ENCODE measurements at places on chromosomes 1 and 21.

DNA sequence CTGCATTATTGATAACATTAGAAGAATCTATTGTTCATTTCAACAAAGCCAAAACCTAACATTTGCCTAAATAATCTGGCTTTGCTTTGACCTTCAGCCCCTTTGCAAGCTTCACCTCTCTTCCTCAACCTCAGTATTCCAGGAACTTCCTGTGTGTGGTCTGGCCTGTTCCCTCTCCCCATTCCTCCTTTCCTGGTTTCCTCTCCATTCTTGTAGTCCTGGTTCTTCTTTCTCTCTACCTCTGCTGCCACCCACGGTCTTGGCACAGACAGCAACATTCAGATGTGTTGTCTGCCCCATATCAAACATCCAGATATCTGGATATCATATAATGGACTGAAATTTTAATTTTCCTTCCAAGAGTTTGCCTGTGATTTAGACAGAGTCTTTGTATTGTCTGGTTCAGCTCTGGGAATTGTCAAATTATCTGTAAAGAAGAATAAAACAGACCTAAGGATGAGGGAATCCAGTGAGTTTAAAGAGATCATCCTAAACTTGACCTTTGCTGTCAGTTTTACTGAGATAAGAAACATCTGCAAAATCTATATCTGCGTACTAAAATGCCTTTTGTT is 148.1 kb upstream of the KCTD3 start:
- DNase-seq, result no peak

DNA sequence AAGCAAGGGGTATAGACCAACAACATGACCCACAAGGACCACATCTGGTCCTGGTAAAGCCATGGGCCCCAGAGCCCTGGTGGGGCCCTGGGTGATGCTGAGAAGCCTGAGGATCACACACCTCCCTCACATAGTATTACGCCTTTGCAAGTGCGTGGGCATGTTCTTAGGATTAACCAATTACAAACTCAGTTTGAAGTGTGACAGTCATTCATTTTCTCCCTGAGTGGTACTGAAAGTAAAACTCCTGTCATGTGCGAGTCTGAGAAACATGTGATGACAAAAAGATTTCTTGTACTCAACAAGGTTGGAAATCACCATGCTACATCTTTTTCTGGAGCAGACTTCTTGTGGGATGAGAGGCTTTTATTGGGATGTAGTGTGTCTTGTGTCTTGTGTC is 315.3 kb upstream of the DUSP10 start:
- DNase-seq, result no peak

DNA sequence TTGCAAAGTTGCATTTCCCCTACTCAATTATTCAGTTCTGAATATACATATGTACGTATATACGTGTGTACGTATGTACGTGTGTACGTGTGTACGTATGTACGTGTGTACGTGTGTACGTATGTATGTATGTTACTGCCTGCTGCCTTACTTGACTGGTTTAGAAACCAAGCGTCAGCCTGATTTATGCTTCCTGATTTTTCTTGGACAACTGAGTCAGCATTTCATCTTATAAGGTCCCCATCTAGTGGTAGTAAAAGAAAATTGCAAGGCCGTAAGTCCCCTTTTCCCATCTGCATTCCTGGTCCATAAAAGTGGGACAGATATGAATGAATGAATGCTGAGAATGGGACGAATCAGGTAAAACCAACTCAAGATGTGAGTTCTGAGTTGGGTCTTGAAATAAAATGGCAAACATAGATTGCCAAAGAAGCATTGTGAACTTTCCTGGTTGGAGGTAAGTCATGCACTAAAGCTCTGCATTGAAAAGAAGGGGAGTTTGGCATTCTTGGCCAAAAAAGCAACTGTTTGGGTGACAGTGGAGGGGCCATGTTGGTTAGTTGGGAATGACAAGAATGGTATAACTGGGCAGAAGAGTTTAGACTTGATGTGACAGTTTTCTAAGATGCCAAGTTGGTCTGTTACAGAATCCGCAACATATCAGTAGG is 76.4 kb upstream of the DNAH14 start:
- peak; percentile 42 for DNase-seq

DNA sequence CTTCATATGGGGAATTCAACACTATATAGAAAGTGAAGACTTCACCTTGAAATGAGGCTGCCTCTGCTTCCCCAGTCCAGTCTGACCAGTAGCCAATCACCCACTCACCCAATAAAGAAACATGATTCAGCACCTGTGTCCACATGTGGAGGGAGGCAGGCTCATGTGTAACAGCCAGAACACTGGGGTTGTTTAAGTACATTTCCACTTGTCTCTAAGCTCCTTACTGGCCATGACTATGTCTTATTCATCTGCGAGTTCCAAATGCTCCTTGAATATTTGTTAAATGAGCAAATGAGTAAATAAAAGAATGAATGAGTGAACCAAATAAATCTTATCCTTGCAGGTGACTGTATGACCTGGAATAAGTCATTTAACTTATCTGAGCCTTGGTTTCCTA is 100.1 kb downstream of the BRINP2 start:
- DNase-seq, result no peak

- no peak for DNase-seq
Measured at GRCh38 chr1:66761221-66761620, 9.0 kb downstream of the DYNLT5 start.

DNA sequence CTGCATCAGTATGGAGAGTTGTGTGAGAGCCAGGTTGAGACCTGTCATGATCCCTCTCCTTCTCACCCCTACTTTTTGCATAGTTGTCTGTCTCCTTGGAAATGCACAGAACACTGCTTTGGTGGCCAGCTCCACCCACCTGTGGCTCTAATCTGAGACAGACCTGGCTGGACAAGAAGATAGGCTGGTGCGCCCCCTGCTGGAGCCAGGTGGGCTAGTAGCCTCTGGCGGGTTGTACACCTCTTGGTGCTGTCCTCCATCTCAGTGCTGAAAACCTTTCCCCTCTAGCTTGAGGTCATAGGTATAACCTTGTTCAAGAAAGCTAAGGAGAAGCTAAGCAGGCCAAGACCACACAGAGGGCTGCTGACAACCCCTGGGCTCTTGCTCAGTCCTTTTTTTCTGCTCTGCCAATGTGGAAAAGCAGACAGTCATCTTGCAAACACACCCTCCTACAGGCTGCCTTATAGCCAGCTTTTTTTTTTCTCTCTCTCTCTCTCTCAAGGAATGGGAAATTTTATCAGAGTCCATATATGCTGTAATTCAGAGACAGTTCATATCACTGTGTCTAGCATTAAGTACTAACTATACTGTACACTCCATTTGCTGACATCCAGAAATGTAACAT is 58.8 kb upstream of the SPATA6 start:
- peak; percentile 69 for DNase-seq

DNA sequence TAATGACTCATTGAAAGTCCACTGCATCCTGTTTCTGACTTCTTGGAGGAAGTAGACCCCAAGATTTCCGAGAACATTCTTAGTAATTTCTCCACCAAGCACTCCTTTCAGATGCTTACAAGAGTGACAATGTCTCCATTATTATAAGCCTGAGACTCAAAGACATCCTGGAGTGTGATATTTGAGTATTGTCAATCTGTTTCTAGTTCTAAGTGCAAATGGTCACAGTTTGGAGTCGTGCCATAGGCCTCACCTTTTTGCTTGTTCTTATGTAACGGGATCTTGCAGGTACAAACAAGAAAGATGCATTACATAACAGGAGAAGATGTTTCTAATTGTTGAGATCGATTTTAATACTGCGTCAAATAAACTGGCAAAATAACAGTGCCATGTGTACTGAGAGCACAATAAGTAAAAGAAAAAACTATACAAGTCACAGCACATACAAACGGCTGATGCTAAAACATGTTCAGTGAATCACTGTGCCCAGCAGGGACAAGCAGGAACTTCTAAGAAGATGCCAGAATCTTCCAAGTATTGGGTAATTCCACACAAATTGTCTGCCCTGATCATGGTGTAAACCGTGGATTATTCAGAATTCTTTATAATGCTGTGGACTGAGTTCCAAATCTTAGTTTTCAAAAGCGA is 54.1 kb downstream of the CD2 start:
- DNase-seq, result no peak

- no peak for DNase-seq
Measured at GRCh38 chr1:224433701-224434672, 610 bp downstream of the WDR26 start.

DNA sequence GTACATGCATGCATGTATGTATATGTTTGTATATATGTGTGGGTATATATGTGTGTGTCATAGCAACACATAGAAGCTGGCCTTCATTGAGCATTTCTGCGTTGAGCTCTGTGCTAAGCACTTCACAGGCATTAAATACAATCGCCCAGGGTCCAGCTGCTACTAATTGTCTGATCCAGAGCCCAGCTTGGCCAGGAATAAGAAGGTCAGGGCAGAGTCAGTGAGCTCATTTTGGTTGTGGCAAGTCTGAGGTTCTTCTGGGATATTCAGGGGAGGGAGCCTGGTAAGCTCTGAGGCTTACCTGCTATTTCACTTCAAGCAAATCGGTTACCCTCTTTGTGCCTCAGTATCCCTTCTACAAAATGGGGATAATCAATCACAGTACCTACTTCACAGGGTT is 59.6 kb downstream of the FOXO6 start:
- no peak for DNase-seq

DNA sequence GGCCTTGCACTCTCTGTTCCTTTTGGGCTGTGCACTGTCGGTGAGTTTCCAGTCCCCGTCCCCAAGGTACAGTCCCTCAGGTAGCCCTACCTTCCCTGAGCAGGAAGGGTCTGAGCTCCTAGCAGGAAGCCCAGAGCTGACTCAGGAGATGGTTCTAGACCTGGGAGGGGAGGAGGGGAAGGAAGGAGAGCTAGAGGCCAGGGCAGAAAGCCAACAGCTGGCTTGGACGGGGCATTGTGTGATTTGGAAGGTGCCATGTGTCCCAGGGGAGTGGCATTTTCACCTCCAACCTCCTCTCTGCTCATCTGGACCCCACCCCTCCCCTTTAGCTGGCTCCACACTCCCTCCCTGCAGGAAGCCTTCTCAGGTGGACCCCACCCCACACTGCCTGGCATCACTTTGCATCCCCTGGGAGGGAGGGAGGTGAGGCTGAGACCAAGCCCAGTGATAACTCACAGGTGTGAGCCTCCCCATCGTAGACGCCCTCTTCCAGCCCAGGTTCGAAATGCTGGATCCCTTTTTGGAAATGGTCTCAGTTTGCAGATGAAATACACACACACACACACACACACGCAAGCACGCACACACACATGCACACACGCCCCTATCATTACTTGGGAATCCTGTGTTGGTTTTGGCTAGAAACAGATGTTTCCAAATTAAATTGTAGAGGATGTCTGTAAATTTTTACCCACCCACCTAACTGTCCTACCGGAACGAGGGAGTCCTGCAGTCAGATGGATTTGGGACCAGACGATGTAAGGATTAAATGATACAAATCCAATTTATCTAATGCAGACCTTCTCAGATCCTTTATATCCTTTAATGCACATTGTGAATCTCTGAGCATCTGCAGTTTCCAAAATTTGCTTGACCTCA is 19.7 kb upstream of the IFNLR1 start:
- DNase-seq, result no peak

GRCh38 chr1:208233978-208234377 is 10.2 kb downstream of the PLXNA2 start:
- DNase-seq, result no peak

DNA sequence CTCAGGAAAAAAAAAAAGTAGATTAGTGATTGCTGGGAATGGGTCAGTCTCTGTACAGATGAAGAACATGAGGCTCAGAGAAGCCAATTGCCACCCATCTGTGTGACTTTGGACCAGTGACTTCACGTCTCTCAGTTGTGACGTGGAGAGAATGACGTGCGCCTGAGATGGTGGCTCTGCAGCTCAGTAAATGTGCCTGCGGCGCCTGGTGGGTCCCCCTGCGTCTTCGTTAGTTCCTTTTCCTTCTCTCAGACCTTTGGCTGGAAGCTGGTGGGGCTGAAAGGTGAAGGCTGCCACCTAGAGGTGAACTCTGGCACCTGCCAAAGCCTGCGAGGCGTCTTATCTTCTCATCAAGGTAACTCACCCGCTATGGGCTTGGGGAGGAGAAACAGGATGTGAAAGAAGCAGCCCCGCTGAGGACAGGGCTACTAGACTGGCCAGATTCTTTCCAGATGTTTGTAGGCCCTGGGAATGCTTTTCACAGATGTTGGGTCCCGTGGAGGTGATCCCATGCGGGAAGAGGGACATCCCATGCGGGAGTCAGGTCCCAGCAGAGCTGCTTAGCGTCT is 8.7 kb upstream of the E2F2 start:
- DNase-seq, result peak; percentile 94

GRCh38 chr1:42035830-42036604 is 117.2 kb upstream of the GUCA2B start:
- peak; percentile 91 for DNase-seq

DNA sequence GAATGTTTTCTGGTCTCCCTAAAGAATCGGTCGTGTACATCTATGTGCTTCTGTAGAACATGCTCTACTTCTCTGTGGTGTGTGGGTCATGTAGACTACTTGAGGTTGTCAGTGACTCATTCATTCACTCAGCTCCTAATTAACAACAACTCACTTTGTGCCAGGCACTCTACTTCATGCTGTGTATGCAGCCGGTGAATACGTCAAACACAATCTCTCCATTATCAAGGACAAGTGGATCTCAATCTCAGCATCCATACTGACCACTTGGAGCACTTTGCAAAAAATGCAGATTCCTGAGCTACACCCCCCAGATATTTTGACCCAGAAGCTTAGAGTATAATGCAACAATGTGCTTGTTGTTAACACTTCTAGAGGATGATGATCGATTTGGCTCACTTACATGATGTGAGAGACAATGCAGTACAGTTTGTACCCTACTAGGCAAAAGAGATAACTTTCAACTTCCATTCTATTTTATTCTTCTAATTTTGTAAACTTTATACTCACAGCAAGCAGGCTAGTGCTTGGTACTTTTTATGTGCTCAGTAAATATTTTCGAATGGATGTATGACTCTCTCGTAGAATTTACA is 508.6 kb upstream of the ADAMTS5 start:
- no peak for DNase-seq

- no peak for DNase-seq
Measured at GRCh38 chr1:33190701-33191100, 8.9 kb upstream of the TRIM62 start.

GRCh38 chr1:211393203-211393602 is 66.6 kb downstream of the TRAF5 start:
- DNase-seq, result no peak

GRCh38 chr1:230938924-230939368 is 39.7 kb downstream of the TTC13 start:
- DNase-seq, result no peak

DNA sequence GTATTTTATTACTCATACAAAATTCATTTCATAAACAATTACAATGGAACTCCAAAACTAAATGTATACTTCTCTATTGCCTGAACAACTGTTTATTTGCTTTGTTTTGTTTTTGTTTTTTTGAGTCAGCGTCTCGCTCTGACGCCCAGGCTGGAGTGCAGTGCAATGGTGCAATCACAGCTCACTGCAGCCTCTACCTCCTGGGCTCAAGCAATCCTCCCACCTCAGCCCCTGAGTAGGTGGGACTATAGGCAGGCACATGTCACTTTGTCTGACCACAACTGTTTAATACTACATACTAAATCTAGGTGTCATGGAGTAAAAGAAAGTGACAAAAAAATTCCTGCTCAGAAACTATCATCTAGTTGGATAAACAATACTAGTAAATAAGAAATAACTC is 49.3 kb downstream of the RAB3GAP2 start:
- DNase-seq, result no peak

Data from NCI-H1092 treated with DMSO at 0.1 percent for 48 hours (cell line).